ENCODE measurements at places on chromosomes 13 and 19.

DNA sequence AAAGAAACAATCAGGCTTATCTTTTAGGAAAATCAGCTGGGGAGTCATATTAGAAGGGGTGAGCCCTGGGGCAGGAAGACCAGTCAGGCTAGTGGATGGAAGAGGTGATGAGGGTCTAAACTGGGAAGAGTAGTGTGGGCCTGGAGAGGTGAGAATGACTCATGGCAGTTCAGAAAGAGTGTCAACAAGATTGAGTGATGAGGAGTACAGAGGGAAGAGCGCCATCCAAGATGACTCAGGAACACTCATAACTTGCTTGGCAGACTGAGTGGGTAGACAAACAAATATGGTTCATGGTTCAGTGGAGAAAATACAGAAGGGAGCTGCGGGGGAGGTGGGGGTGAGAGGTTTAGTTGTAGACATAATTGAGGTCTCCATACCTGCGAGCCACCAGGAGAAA is 17.3 kb upstream of the CLDN10 start:
- DNase-seq, result no peak

GRCh38 chr13:111337206-111337605 is 16.8 kb downstream of the TEX29 start:
- DNase-seq, result no peak

DNA sequence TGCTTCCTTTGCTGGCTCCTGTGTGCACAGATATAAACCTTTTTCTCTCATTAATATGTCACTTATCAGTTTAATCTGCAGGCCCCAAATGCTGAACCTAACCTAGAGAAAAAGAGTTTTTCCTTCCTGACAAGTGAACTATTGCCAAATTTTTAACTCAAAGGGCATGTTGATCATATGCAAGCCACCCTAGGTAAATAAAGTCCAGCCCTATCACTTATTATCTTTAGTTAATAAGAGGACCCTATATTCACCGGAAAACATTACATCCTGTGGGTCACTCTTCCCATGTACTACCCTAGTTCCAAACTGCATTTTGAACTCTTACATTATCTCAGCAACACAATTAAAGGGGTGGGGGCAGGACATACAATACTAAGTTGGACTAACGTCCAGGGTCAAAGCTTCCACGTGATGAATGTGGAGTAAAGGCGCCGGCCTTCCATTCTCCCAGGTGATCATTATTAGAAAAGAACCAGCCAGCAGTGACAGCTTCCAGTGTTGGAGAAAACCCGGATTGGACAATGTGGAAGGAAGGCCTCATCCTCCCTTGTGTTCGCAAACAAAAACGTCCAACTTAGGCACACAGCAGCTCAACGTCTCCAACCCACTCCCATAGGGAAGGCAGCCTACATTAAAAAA is 86.6 kb downstream of the STK24 start:
- no peak for DNase-seq

GRCh38 chr13:42769650-42770049 is 11.7 kb upstream of the FAM216B start:
- DNase-seq, result no peak

- no peak for DNase-seq
These were observed 14.2 kb downstream of the OR7A17 start for GRCh38 chr19:14871619-14872230.

DNA sequence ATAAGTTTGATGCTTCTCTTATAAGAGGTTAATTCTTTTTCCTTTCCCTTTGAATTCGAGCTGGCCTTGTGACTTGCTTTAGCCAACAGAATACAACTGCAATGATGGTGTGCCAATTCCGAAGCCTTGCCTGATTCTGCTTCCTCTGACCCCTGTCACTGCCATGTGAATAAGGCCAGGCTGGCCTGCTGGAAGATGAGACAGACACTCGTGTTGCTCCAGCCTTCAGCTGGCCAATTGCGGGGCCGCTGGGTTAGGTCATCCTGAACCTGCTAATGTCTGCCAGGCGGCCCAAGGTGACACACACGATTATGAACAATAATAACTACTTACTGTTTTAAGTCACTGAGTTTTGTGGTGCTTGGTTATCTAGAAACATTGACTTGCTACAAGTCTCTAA is 352.0 kb downstream of the MYO16 start:
- no peak for DNase-seq

GRCh38 chr19:3837332-3837731 is 31.5 kb downstream of the ZFR2 start:
- DNase-seq, result no peak

GRCh38 chr13:48784916-48785548 is 131.3 kb downstream of the CYSLTR2 start:
- no peak for DNase-seq

- no peak for DNase-seq
These were observed 3.3 kb downstream of the CSNK1G2 start for GRCh38 chr19:1944088-1944915.

DNA sequence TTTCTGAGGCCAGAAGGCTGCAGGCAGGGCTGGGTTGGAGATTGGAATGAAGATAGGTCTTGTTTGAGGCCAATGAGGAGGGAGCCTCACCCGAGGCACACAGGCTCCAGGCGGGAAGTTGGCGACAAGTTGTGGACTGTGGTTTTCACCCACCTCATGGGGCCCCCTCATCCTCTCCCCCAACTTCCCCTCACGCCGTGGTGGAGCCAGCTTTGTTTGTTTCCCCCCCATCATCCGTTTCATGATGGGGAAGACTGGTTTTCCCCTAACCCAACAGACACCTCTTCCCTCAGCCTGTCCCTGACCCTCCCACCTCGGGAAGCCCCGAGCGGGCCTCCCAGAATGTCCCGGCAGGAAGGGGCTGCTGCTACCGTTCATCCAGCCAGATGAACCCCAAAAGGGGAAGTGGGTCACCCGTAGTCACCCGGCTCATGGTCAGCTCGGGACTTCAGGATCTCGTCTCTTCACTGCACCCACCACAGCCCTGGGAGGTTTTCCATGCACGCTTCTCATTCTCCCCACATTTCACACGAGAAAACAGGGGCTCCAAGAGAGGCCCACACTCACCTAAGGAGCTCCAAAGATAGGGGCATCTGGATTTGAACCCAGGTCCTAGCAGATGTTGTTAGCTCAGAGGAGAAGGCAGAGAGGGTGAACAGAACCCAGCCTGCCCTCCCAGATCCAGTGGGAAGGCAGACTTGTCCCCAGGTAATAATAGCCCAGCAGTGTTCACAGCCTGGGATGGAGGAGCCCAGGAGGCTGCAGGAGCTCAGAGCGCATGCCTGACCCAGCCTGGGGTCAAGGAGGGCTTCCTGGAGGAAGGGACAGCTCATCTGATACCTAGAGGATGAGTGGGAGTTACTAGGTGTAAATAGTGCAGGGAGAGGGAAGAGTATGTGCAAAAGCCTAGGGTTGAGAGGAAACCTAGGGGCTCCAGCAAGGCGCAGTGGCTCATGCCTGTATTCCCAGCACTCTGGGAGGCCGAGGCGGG is 23.5 kb downstream of the CEACAM16 start:
- no peak for DNase-seq

- DNase-seq, result peak; percentile 96
These were observed 32.2 kb downstream of the MYO9B start for GRCh38 chr19:17107546-17108452.

Data from thoracic aorta (tissue), 2 donors.